Naive thymus-derived CD8-positive, alpha-beta T cell (primary cell): ENCODE measurements at places on chromosomes 7 and 10. TPM values are rescaled to one million over a fixed set of nuclear protein-coding genes. Genes with fewer than 3 reads are reported as not detected.

The ABCB4 gene
- 1.7 TPM for total RNA-seq

The PON1 gene
- total RNA-seq: not detected

The SKAP2 gene
- total RNA-seq: 7.5 TPM

The AGMO gene
- total RNA-seq: not detected

The TMEM130 gene
- not detected for total RNA-seq

The TRIM50 gene
- total RNA-seq: not detected

The LAMB4 gene
- total RNA-seq: 0.27 TPM

The CRHR2 gene
- total RNA-seq: not detected

The POP7 gene
- 17.5 TPM for total RNA-seq

The HOXA13 gene
- total RNA-seq: not detected

The USP54 gene
- total RNA-seq: 5.4 TPM

The SLC26A3 gene
- total RNA-seq: not detected

The LIPJ gene
- total RNA-seq: 0.18 TPM

The NPY gene
- not detected for total RNA-seq

The SMO gene
- total RNA-seq: not detected

The SFMBT2 gene
- 31.8 TPM for total RNA-seq

The CALCR gene
- total RNA-seq: not detected

The NSUN6 gene
- 39.6 TPM for total RNA-seq

The WNT8B gene
- not detected for total RNA-seq

The BMPER gene
- not detected for total RNA-seq

The ITGA8 gene
- not detected for total RNA-seq

The RHOBTB1 gene
- not detected for total RNA-seq

The GOLGA7B gene
- total RNA-seq: 8.1 TPM
